Islet precursor cell (in vitro differentiated cells): ENCODE measurements at places on chromosomes 4 and X.
A peak's percentile ranks its signal among the peaks of the same experiment; 100 is the strongest.

DNA sequence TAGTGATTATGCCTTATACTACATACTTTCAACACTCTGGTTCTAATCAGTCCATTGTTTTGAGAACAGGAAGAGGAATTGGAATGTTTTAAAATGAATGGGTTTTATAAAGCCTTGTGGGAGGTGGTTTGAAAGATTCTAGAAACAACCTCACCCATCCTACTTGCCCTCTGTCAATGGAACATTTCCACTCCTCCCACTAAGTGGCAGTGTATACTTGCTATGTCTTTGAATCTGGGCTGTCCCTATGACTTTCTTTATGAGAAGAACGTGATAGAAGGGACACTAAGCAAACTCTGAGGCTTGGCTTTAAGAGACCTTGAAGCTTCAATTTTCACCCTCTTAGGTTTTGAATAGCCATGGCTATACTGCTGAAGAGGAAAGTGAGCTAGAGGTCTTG is 611.2 kb downstream of the PPP4R3C start:
- DNase-seq, result no peak

DNA sequence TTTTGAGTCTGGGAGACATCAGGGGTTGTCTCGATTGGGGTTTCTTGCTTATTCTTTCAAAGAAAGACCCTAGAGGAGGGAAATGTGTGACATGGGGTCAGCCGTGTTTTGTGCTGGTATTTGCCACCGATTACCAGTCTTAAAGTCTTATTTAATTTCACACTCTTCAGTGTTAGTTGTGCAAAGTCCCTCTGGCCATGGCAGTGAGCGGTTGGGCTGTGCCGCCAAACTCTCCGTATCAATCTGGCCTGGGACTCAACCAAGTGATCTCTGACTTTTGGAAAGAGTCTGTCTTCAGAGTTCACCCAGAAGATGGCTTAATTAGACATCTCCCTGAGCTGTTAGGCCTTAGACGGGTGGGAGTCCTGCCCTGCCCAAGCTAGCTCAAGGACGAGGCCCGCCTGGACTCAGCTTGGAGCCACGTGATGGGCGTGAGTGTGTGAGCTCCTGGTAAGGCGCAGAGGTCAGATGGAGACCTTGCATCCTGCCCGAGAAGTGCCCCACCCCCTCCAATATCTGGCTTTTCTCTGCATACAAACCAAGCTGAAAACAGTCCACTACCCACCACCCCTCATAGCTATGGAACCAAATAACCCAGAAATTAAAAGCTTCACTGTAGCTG is 3.8 kb upstream of the PITX2 start:
- DNase-seq, result peak; percentile 60

DNA sequence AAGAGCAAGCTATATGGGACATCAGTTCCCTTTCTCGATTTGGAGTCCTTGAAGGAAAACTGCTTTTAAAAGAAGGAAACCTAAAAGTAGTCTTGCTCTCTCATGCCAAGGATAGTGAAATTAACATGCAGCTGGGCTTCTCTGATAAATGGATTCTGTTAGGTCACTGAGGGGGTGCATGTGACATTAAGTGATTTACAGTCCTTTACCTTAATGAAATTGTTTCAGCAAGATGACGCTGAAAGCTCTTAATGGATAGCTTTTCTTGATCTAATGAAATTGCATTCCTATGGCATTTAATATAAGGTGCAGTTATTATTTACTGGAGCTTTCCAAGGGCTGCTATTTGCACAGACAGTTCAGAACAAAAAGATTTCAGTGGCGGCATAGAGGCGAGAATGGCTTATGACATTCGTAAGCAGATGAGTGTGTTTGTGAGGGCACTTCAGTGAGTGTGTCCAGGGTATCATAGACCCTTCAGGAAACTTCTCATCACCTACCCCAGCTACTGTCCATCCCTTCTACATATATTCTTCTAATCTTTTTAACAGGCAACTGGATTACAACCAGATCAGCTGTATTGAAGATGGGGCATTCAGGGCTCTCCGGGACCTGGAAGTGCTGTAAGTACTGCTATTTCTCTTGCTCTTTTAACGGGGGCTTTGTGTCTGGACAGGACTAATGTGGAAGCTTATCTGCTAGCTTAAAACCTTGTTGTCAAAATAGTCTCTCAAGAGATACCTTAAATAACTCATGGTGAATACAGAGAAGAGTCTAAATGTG is 219.9 kb upstream of the PACRGL start:
- no peak for DNase-seq

GRCh38 chrX:4181782-4182407 is 468.4 kb upstream of the PRKX start:
- peak; percentile 94 for DNase-seq

DNA sequence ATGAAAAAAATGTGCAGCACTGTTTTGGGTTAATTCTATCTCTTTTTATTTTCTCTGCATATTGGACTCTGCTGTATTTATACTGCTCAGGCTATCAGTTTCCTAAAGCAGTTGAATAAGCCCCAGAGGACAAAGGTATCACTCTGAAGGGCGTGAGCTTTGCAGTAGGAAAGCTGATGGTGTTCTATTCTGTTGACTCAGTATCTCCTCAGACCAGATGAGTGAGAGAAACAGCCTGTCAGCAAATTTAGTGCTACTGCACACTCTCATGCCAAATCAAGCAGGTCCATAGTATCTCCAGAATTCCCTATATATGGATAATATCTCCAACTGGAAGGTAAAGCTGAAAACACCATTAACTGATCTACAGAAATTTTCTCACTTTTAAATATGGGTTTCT is 132.3 kb upstream of the UGT8 start:
- no peak for DNase-seq

DNA sequence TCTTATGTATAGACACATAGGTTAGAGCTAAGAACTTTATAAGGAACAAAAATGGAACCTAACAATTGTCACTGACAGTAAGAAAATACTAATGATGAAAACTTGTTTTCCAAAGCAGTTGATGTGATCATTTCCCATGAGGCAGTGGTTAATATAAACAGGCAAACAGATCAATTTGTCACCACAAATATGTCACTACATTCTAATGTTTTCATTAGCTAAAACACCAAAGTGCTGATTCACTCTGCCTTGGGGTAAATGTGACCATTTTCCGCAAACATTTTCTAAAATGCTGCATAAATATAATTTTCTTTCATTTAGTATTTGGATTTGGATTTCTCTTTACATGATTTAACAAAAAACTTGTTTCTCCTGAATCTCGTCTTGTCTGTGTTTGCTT is 408.9 kb upstream of the CTSO start:
- no peak for DNase-seq

GRCh38 chr4:1566838-1567518 is 117.1 kb downstream of the FAM53A start:
- DNase-seq, result no peak

DNA sequence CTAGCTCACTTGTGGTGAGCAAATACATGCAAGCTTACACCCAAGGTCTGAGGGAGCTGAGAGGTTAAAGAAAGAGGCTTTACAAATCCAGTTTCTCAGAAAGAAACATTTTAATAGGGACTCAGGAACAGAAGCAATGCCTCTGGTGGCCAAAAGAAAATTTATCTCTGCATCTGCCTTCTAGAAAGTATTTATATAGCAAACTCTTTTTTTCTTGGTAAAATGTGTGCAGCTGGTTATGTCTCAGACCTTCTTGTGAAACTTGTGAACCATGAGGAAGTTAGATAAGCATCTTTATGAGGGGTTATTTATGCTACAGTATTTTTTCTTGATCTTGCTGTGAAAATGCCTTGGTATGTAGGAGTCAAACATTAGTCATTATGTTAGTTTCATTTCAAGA is 48.5 kb upstream of the CYSLTR1 start:
- no peak for DNase-seq

DNA sequence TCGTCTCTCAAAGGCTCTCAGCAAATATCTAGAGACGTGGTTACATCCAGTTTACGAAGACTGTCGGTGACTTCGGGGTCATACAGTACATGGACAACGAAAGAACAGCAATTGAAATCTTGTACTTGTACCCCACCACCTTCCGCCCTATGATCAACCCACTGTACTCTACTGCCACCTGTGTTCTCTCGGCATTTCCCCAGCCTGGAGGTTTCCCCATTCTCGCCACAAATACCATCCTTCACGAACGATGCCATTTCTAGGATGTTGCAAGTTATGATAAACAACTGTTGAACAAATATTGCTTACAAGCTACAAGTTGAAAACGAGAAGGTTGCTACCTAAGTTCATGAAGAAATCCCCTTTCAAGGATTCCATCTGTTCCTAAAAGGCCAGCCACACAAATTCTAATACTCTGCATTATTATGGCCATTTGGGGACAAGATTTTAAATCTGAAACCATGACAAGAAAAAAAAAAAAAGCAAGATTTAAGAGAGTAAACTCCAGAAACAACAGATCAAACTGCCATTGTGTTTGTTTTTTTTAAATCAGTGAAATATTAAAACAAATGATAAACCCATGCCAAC is 1.6 kb downstream of the APBB2 start:
- DNase-seq, result peak; percentile 77

DNA sequence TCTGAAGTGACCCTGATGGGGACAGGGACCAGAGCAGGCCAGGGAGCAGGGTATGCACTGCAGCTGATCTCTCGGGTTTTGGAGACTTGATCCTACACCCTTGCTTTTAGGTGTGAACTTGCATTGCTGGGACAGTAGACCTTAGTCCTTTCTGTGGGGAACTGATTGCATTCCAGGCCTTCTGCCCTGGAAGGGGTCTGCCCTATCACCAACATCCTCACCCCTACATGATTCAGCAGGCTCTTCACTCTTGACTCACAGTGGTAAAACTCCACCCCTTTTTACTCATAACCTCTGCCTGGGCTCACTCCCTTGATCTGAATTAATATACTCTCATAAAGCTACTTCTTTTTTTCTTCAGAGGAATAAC is 6.6 kb upstream of the DDX60L start:
- peak; percentile 66 for DNase-seq

DNA sequence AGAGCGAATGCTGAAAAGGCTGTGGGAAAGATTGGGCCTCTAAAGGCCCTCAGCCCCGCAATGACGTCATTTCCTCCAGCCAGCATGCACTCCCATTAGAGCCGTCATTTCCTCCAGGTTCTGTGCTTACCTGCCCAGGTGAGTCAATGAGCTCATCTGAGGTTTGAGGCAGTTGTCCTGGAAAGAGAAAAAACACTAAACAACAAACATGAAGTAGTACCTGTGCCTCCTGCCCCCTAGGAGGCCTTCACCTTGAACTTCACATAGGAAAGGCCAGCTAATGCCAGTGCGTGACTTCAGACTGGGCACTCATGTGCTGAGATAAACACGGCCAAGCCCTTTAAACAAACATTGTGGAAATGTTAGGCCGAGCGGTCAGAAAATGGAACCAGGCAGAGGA is 55.9 kb downstream of the FHDC1 start:
- peak; percentile 73 for DNase-seq

DNA sequence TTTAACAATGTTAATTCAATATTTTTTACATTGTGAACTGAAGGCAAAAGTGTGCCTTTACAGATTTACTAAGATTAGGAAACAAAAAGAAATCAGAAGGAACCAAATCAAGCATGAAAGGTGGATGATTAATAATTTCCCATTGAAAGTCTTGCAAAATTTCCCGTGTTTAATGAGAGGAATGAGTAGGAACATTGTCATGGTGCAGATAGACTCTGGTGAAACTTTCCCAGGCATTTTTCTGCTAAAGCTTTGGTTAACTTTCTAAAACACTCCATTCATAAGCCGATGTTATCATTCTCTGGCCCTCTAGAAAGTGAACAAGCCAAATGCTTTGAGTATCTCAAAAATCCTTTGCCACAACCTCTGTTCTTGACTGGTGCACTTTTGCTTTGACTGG is 1522.8 kb upstream of the PABPC4L start:
- DNase-seq, result no peak

- DNase-seq, result no peak
These were observed 157.3 kb upstream of the LDB2 start for GRCh38 chr4:17055788-17056187.

GRCh38 chr4:112523764-112524505 is 8.0 kb upstream of the NEUROG2 start:
- peak; percentile 92 for DNase-seq

DNA sequence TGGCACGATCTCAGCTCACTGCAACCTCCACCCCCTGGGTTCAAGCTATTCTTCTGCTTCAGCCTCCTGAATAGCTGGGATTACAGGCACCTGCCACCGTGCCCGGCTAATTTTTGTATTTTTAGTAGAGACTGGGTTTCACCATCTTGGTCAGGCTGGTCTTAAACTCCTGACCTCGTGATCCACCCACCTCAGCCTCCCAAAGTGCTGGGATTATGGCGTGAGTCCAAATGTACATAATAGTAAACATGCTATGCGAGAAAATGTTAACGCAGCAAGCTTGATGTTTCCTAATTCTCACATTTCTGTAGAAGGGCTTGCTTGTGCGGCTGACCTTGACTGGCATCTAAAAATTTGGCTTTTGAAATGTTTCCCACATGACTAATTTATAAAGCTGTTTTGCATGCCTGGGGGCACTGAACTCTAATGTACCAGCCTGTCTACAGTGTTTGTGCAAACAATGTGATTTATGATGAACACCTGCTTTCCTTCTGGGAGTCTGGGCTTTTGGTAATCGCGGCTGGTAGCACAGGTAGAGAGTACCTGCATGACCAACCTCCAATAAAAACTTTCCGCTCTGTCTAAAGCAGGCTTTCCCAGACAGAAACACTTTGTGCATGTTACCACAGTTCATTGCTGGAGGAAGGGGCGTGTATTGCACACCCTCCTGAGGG is 216.8 kb downstream of the IL15 start:
- DNase-seq, result peak; percentile 51

DNA sequence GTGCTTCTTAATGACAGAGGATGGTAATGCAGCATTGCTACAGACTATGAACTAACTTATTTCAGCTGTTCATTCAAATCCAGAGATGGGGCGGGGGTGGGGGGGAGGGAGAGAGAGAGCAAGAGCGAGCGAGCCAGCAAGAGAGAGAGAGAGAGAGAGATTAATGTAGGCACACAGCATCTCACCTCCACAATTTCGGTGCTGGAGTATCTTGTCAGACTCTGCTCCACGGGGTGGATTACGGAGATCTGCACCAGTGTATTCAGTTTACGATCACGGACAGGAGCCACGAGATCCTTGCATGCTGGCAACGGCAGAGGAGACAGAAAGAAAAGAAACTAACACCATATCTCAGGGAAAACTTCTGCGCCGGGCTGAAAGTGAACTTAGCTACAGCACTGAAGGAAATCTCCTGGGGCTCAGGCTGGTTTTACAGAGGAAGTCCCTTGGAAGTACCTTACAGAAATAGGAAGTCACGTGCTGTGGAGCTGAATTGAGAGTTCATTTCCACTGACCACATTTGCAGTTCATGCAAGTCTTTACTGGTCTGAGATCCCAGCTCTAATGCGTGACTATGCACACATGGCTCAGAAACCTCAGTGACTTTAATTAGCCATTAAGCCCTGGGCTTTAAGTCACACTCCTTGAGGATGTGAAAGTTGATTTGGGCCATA is 440.9 kb downstream of the INPP4B start:
- peak; percentile 71 for DNase-seq

- DNase-seq, result no peak
These were observed 86.8 kb downstream of the ABLIM2 start for GRCh38 chr4:8071766-8072165.

DNA sequence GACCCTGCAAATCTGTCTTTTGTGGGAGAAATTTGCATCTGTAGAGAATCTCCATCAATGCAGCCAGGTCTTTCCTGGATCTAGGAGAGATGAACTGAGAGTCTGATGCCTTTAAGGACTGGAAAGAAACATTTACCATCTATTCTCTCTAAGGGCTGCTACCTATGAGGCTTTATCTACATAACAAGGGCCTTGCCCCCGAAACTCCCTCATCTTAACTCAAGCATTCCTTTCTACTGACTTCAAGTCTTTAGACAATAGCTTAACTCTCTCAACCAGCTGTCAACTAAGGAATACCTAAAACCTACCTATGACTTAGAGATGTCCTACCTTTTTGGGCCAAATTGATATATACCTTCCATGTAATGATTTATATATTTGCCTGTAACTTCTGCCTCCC is 32.1 kb downstream of the MAGEB17 start:
- DNase-seq, result no peak
